Frontal cortex (tissue), 4 donors: ENCODE measurements at places on chromosomes 12 and 14. TPM values are rescaled to one million over a fixed set of nuclear protein-coding genes. Genes with fewer than 3 reads are reported as not detected.

The CCDC77 gene
- total RNA-seq, result 30.6 TPM

DNA sequence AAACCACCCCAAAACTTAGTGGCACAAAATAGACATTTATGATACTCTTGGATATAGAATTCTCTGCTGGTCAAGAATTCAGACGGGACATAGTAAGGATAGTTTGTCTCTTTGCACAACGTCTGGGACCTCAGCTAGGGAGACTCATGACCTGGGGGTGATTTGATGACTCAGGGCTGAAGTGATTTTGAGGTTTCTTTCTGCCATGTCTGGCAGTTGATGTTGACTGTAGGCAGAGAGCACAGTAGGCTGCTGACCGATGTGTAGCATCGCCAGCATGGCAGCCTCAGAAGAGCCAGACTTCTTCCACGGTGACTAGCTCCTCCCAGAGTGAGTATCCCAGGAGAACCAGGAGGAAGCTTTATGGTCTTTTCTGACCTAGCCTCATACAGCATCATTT, 88.9 kb upstream of the FRMD6 start:
- no peak for DNase-seq

- no peak for DNase-seq
Measured at GRCh38 chr12:15208871-15209656, 12.2 kb downstream of the RERG start.

GRCh38 chr14:69692594-69692993, 74.3 kb upstream of the SRSF5 start:
- DNase-seq, result no peak

The AKAP5 gene
- 37.5 TPM for total RNA-seq
